ENCODE measurements at places on chromosomes 12 and 14.

DNA sequence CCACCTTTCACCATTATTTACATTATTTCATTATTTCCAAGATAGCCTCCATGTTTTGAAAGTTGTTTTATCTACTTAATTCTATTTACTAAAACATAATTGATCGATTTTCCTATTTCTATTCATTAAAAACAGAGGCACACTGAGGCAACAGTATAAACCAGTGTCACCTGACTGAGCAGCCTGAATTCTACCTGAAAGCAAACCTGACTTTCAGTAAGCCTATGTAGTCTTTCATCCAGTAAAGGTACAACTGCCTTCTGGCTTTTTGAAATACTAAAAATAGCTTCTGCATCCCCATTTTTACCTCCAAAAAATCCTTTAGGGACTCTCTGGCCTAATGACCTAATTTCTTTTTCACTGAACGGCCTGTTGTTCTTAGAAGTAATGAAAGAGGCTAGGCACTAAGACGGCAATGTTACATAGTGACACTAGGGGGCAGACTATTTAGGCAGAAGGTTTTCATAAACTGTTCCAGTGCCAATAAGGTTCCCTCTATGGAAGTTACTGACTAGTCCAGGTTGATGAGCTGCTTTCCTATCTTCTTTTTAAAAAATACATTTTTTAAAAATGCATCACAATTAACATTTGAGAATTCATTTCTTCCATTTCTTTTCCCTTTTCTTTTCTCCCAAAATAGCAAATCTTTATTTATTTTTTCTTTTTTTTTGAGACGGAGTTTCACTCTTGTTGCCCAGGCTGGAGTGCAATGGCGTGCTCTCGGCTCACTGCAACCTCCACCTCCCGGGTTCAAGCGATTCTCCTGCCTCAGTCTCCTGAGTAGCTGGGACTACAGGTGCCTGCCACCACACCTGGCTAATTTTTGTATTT is 17.5 kb downstream of the ANAPC5 start:
- DNase-seq: no peak

GRCh38 chr12:38691164-38691563 is 214.2 kb downstream of the CPNE8 start:
- no peak for DNase-seq

DNA sequence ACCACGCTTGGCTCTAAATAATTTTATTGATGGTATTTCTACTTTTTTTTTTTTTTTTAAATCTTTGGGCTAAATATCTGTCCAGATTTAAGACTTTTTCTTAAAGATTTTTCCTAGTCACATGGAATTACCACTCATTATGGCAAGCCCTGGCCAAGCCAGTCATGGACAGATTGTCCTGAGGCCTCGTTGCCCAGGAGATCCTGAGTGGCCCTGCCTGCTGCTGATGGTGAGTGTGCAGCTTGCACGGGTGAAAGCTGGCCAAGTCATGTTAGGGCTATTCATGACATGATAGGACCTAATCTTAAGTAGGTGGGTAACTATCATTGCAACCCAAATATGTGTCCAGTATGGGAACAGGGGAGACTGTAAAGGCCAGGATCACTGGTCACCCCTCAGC is 27.8 kb downstream of the GUCY2C start:
- no peak for DNase-seq

DNA sequence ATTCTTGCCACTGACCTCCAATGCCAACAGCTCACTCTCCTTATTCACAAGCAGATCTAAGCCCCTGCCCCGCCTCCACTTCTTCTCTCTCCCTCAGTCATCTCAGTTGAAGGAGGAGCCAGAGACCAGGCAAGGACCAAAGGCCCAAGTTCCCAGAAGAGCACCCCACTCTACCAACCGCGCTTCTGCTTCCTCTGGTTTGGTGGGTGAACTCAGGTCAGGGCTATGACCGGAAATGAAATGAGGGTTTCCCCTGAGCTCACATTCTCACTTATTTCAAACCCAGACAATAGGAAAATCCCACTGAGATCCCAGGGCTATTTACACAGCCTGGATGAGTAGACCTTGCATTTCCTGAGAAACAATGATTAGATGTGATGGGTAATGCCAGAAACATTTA is 9.9 kb downstream of the DPF3 start:
- DNase-seq: no peak

- no peak for DNase-seq
Observed at GRCh38 chr12:111757361-111758119, 9.2 kb upstream of the ALDH2 start.

DNA sequence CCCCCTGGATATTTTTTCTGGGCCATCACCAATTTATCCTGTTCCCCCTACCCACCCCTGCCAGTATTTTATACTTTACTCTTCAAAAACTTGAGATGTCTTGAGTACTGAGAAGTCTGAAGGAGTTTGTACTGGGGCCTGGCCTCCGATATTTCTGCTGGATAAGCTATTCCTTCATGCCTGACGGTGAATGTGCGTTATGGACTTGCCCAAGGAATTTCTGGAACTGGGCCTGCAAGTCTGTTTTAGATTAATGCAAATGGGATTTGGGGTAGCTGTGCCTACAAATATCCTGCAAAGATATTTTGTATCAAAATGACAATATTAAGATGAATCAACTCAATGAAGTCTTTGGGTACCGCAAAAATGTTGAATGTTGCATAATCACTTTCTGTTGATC is at the start of gene PTCSC3:
TSS of gene PTCSC3 (minus strand) at position 199 of the 400 bp plus-strand sequence.
- DNase-seq: no peak

GRCh38 chr14:79602045-79602444 is 609.3 kb downstream of the DIO2 start:
- DNase-seq: no peak

DNA sequence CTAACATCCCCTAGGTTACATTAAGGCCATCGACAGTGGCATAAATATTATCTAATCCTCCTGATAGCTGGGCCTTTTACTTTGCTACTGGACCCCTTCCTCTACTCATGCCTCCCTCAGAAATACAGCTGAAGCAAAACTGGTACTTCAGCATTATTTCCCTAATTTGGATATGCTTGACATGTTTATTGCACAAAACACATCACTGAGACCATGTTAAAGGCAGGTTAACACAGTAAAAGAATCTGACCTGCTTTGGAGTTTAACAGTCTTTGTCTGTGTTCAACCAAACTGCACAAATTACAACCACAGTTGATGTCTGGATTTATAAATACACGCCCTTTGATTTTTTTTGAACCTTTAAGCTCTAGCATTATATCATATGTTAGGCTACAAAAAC is 156.6 kb downstream of the FOXA1 start:
- no peak for DNase-seq

All from NCI-H2107 (cell line).